ENCODE measurements at places on chromosomes 4 and X.

DNA sequence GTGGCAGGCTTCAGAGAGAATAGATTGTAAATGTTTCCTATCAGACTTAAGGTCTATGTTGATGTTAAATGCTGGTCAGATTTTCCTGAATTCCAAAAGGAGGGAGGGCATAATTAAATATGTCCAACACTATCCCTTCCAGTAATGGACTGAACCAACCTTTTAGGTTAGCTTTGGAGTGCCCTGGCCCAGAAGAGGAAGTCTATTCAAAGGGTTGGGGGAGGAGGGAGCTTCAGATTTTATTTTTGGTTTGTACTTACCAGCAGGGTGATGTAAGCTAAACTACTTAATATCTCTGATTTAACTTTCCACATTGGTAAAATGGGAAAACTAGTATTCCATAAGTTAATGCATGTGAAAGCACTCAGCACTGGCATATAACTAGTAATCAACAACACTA is 91.1 kb downstream of the RBM46 start:
- no peak for DNase-seq

GRCh38 chr4:81424816-81425755 is 46.6 kb downstream of the RASGEF1B start:
- no peak for DNase-seq

GRCh38 chrX:97828471-97828870 is 944.8 kb downstream of the RPA4 start:
- DNase-seq: no peak

DNA sequence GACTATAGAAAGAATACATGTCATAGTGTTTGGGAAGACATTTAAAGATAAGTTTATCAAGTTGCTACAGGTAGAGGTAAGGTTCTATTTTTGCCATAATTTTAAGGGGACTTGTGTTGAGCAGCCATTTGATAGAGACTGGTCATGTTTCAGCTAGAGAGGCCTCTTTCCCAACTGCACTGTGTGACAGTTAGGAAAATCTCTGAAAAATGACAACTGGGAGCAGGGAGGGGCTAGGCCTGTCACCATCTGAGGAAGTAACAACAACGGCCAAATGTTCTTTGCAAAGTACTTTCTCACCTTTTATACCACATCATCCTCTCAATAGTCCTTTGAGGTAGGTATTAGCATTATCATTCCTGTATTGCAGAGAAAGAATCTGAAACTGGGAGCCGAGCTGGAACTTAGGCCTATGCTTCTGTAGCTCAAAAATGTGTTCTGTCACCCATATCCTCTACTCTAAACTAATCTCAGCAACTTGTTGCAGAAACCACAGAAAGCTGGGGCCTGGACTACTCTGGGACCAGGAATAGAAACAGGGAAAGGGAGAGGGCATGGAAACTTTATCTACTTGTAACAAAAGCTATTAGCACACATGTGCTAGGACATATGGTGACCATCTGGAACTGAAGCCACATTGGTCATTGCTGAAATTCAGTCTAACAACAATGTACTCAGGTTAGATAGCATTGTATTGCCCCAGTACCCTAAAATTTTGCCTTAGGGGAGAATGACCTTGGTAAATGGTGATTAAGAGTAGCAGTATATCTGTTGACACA is 198.9 kb downstream of the MID1IP1 start:
- DNase-seq: no peak

- DNase-seq: no peak
These were observed 213.2 kb downstream of the FBXW7 start for GRCh38 chr4:152322656-152323055.
